ENCODE measurements at places on chromosomes 12 and 14.

- peak; percentile 68 for DNase-seq
These were observed 30.1 kb upstream of the MAP1LC3B2 start for GRCh38 chr12:116529048-116529447.

DNA sequence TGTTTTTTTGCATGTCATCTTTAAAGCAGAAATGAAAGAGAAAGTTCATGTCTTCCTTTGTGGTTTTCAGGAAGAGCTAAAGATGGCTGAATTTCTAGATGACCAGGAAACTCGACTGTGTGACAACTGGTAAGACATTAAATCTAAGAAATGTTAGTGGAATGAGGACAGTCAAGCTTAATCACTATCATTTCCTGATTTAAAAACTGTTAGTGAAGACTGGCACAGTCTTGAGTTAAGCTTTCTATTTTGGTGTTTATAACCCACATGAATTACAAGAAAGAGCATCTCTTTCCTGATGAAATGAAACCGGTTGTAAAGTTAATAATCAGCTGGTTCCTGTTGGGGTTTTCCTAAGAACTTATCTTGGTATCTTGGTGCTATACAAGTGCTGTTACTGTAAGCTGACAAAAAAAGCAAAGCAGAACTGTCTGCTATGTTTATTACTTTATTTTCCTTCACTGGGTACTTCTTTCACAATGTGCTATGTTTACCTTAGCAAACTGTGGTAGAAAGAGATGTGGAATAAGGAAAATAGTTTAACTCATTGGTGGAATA, 5.2 kb downstream of the TRAFD1 start:
- DNase-seq = no peak

- no peak for DNase-seq
These were observed 51.2 kb downstream of the OSBPL8 start for GRCh38 chr12:76508128-76508980.

- no peak for DNase-seq
These were observed 40.6 kb downstream of the C12orf42 start for GRCh38 chr12:103455020-103455763.

DNA sequence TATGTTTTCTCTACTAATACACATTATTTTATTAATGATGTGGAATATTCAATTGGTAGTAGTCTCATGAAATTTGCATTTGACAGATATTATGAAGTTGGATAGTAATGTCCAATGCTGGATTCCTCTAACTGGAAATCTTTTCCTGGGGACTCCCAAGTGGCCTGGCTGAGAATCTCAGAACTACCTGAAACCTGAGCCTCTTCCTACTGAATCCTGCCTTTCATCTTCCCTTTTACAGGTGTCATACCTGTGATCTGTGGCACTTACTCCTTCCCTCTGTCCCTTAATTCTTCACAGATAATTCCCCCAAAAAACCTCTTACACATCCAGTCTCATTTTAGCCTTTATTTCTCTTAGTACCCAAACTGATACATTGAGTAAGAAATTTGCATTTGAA, 89.7 kb upstream of the MYF6 start:
- no peak for DNase-seq

DNA sequence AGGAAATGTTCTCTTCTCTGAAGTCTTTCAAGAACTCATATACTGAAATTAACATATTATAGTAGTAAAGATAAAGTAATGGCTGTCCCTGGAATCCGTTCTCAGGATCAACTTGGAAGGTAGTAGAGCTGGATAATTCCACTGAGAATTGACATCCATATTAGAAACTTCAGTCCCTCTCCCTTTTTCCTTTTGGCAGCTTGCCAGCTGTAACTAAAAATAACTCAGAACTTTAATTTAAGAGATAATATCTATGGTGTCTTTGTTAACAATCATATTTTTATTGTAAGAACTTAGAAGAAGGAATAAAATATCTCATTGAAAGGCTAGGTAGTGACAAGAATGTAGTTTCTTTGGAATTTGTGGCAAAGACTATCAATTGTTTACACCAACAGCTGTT, 61.4 kb upstream of the PLEKHA5 start:
- no peak for DNase-seq

- DNase-seq = no peak
These were observed 131.0 kb downstream of the TMEM132D start for GRCh38 chr12:129772501-129773493.

DNA sequence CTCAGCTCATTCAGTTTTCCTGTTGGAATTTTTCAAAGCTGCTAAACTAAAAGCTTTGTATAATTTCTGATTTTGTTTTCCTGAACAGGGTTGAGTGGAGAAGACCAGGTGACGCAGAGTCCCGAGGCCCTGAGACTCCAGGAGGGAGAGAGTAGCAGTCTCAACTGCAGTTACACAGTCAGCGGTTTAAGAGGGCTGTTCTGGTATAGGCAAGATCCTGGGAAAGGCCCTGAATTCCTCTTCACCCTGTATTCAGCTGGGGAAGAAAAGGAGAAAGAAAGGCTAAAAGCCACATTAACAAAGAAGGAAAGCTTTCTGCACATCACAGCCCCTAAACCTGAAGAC, 367.1 kb upstream of the OR4E1 start:
- DNase-seq = no peak

DNA sequence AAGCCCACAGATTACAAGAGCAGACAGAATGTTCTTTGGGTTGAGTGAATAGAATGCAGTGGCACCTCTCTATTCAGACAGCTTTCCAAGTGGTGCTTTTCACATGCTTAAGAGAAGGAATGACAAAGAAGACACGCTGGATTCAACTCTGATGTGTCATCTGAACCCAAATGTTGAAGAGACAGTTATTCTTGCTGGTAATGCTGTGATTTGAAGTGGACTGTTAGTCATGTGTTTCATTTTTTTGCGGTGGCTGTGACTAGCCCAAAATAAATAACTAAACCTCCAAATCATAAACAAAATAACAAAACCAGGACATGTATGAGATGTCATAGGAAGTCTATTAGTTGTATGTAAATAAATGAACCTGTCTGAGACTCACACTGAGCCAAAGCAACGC, 391.8 kb upstream of the PRICKLE1 start:
- no peak for DNase-seq

Data from GM04503 (cell line).